ENCODE measurements at places on chromosomes 13 and 19.

DNA sequence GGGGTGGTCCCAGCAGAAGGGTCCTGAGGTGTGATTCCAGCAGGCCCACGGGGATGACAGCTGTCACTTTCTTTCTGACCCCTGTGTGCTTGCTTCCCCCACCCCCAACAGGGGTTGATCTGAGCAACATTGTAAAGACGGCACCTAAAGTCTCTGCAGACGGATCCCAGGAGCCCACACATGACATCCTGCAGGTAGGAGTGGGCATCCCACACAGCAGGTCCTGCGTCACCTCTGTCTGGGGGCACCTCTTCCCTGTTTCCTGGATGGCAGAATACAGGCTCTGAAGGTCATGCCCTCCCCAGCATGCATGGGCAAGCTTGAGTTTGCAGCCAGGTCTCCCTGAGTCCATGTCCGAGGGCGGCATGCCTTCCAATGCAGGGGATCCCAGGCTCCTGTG is 10.5 kb downstream of the ARMC6 start:
- DNase-seq, result no peak

DNA sequence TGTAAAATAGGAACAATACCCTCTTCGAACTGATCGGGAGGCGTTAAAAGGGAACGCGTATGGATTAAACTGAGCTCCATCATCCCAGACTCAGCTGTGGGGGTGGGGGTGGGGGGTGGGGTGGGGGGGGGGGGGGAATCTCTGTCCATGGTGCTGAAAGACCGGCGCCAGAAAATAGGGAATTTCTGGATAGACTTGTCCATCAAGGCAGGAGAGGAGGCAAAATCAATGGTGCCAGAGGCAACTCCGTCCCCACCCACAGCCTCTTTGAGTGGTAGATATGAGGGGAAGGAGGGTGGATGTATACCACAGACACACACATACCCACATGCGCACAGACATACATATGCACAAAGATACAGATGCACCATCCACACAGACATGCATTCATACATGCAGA is 37.4 kb downstream of the ZNF787 start:
- no peak for DNase-seq

- no peak for DNase-seq
These were observed 90.4 kb upstream of the PEG3 start for GRCh38 chr19:56930647-56931535.

DNA sequence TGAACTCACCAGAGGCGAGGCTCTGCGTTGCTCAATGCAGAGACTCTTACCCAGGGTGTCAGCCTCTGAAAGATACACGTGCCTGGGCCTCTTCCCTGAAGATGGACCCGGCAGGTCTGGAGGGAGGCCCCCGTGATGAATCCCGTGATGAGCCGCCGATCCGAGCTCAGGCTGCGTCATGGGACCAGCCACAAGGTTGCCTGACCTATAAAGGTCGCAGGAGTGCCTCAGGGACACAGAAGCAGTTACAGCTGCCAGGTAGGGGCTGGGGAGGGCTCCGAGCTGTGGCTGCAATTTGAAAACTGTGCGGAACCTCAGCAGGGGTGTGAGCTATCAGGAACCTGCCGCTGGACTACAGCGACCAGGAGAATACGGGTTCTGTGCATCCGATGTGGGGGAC is 10.5 kb upstream of the ATP11A start:
- DNase-seq, result no peak

- DNase-seq, result no peak
These were observed 161.5 kb downstream of the COG6 start for GRCh38 chr13:39816936-39817335.

GRCh38 chr13:84038001-84038400 is 155.7 kb upstream of the SLITRK1 start:
- no peak for DNase-seq

DNA sequence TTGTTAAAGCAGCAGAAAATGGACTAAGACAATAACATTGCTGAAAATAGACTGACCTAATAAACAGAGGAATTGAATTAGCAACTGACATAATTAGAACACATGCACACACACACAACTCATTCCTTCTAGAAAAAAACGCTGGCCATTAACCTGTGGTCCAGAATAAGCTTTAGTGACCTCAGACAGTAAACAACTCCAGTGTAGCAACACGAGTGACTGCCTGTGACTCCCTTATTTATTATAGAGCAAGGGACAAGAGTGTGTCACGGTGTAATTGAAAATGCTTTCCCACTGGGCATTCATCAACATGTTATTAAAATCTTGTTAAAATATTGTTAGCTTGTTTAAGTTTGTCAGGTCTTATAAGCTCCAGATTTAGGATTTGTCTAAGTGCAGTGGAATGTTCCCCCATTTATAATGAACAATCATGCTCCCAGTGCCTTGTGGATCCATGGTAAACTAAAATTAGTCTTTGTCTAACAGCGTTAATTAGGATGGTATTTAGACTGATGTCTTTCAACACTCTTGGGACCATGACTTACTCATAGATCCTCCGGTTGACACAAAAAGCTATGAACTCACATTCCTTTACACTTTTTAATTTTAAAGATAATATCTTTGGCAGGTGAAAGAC is 111.7 kb upstream of the IRS2 start:
- no peak for DNase-seq

DNA sequence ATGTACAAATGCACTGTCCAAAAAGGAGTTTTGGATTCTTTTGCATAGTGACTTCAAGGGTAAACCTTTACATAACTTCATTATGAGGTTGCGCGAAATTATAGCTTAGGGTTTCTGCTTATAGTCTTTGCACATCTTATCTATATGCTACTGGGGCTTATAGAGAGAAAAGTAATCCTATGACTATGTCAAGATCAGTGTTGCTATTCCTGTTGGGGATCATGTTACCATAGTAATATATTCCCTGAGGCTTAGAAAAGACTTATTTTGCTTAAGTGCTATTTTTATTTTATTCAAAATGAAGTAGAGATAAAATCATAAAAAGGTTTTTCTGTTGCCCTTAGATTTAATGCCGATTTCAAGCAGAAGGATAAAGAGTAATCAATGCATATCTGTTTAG is 14.7 kb upstream of the POSTN start:
- no peak for DNase-seq

- peak; percentile 16 for DNase-seq
These were observed 10.8 kb upstream of the ILF3 start for GRCh38 chr19:10643172-10643967.

DNA sequence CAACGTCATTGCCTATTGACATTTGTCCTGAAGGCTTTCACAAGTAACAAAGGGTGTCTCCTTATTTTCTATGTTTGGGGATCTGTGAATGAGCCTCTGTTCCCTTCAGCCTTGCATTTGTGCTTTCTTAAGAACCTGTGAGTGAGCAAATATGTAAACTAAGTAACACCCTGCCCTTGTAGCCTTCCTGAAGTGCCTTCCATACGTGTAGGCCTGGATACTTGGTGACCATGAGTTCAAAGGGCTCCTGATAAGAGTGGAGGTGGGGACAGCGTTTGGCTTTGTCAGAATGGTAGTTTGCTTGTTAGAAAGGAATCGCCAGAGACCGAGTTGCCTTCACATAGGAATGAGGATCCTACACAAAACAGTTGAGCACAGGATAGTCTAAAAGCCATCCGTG is 14.5 kb upstream of the CCDC97 start:
- DNase-seq, result no peak

DNA sequence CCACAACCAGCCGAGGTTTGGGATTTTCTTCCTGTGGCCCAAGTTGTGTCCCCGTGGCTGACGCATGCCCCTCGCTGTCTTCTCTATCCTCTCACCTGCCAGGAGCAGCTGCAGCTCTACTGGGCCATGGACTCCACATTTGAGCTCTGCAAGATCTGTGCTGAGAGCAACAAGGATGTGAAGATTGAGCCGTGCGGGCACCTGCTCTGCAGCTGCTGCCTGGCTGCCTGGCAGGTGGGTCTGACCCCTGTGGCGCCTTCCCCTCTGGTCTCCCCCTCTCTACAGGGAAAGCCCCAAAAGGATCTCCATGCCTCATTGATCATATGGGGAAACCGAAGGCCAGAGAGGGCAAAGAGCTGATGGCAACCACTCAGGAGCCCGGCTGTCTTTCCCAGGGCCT is 14.6 kb downstream of the CBLC start:
- no peak for DNase-seq

- no peak for DNase-seq
These were observed 908.0 kb upstream of the ATXN8OS start for GRCh38 chr13:69199664-69200063.

- DNase-seq, result no peak
These were observed 450.0 kb downstream of the KLF5 start for GRCh38 chr13:73508841-73509240.

DNA sequence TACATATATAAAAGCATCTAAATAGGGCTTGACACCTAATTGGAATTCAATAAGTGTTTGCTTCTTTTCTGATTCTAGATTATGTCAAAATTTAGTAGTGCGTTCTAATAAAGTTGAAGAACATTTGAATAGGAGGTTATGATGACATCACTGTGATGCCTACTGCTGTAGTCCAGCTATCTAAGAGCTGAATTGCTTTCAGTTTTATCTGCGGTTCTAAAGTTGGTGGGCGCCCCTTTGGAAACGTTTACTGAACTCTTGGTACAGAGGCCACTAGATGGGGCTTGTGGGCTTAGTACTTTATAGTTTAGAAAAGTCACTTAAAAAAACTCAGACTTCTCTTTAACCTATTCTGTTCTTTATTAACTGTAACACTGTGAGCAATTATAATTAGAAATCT is 776.9 kb downstream of the GPC5 start:
- DNase-seq, result peak; percentile 20

DNA sequence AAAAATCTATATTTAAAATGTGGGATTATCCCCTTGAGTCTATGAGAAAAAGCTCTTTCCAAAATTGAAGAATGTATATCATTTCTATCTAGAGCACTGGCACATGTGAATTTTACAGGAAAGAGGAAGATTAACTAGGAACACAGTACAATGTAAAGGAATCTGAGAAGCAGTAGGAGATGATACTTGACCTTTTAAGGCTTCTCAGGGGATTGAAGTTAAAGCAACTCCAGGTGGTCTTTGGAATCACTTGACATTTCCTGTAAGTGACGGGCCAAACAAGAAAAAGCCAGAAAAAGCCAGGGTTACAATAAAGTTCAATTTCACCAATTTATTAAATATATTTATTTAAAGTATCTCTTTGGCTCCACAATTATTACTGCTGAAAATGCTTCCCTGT is 1373.9 kb downstream of the OLFM4 start:
- DNase-seq, result no peak

DNA sequence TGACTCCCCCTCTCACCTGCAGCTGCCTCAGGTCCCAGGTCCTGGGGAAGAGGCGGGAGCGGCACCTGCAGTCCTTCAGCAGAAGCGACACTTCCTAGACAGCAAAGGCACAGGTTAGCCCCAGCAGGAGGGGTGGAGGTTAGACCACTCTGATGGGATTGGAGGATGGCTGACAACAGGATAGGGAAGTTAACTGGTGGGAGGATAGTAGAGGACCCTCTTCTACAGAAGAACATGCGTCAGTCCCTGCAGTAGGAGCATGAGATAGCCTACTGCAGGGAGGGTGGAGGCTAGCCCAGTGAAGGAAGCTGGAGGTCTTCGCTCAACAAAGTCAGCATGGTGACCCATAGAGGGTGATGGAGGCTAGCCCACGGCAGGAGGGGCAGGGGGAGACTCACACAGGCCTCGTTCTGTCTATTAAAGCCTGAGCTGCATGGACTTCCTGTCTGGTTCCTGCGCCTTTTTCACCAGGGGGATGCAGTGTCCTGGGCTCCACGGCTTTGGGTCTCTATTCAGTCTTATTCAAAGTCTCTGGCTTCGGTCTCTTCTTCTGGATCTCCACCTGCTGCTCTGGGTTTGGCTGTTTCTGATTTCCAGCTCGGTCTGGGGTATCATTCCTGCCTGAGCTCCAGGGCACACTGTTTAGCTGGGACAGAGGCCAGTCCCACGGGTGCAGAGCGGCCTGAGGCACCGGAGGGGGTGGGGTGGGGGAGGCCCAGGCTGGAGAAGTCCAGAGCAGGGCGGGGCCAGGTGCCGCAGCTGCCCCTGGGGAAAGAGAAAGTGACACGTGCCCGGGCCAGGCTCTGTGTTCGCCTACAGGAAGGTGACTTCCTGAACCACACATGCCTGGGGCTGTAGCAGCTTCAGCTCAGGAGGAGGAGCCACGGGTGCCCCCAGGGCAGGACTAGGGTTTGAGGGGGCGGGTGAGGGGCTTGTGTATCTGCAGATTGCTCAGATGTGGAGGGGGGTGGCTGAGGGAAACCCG is 7.3 kb downstream of the IFNL3 start:
- no peak for DNase-seq

- DNase-seq, result peak; percentile 80
These were observed 10.1 kb upstream of the CD22 start for GRCh38 chr19:35318679-35319448.

GRCh38 chr13:19606152-19606551 is 27.3 kb upstream of the MPHOSPH8 start:
- no peak for DNase-seq

DNA sequence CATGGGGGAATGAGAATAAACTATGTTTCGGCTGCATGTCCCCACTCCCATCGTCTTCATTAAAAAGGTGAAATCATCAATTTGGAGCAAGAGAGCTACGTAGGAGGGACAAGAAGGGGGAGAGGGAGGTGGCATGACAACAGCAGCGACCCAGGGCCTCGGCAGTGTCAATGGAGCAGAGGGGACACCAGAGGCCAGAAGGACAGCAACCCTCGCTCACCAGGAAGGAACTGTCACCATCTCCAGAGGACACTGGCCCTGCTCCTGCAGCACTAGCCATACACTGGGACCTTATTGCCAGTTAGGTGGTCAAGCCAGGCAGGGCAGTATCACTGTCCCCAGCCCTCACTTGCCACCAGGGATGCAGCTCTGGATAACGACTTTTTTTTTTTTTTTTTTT is 34.2 kb downstream of the NAXD start:
- no peak for DNase-seq

DNA sequence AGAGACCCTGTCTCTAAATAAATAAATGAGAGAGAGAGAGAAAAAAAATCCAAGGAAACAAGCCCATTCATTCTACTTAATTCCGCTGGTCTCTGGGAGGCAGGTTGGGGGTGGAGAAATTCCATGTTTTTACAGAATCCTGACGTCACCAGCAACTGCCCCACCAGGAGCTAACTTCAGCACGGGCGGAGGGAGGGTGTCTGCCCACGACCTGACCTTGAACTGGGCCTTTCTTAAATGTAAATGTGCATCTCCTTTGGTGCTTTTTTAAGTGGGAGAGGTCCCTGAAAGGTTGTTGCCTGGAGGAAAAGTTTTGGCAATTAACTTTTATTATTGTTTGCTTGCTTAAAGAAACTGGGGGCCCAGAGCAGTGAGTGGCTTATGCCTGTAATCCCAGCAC is 15.5 kb downstream of the KLF2 start:
- peak; percentile 60 for DNase-seq

GRCh38 chr13:60175571-60175970 is 11.8 kb upstream of the DIAPH3 start:
- no peak for DNase-seq

GRCh38 chr13:29254626-29255370 is 340.7 kb downstream of the SLC7A1 start:
- no peak for DNase-seq

- no peak for DNase-seq
These were observed 65.4 kb downstream of the CCDC70 start for GRCh38 chr13:51927129-51927528.

- no peak for DNase-seq
These were observed 609.8 kb upstream of the KLF12 start for GRCh38 chr13:74743992-74744391.

GRCh38 chr13:99192480-99192879 is 8.2 kb upstream of the UBAC2 start:
- DNase-seq, result no peak
